ENCODE measurements at places on chromosomes 2 and 18.

GRCh38 chr2:187658952-187659525 lies 104.8 kb upstream of the TFPI start:
- no peak for DNase-seq

GRCh38 chr2:71545572-71546274 lies 92.4 kb downstream of the DYSF start:
- peak; percentile 6 for DNase-seq

- DNase-seq: no peak
Observed at GRCh38 chr2:239155806-239156480, 244.9 kb downstream of the HDAC4 start.

DNA sequence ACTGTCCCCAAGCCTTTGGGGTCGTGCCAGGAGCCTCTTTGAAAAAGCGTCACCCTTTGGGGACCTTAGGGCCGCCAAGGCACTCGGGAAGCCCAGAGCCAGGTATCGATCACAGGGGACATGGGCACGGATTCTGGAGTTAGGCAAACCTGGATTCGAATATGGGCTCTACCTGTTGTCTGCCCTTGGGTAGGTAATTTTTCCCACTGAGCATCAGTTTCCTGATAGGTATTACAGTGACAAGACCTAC lies 9.3 kb downstream of the TMEM198 start:
- DNase-seq: no peak

- DNase-seq: no peak
Observed at GRCh38 chr2:157367704-157368103, 42.1 kb upstream of the ERMN start.

GRCh38 chr2:107627164-107627563 lies 199.5 kb upstream of the RGPD4 start:
- no peak for DNase-seq

- DNase-seq: no peak
Observed at GRCh38 chr2:175383286-175383685, 201.8 kb upstream of the ATP5MC3 start.

DNA sequence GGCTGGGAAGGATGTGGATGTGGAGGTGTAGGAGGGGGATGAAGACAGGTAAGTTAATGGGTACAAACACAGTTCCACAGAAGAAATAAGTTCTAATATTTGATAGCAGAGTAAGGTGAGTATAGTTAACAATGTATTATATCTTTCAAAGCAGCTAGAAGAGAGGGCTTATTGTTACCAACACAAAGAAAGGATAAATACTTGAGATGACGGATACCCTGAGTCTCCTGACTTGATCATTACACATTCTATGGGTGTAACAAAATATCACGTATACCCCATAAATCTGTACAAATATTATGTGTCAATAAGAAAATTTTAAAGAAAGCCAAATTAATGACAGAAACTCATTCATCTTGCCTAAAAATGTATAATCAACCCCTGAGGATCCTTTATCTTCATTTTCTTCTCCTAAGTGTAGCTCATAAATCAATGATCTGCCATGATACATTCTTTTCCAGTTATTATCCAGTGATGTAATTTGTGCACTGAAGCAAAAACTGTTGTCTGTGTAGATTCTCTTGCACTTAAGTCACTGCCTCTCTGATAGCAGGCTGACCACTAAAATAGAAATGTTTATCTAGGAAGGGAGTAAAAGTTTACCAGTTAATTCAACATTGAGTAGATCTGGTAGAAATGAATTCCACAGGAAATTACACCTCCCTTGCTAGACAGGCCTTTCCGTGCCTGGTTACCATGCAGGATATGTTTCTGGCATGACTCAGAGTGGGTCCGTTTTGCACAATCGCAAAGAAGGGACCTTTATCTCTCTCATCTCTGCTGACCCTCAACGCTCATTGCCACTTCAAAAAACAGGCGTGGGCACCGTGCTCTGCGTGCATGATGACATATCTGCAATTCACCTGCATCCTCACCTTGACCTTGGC lies 249.7 kb upstream of the NCKAP5 start:
- DNase-seq: no peak

DNA sequence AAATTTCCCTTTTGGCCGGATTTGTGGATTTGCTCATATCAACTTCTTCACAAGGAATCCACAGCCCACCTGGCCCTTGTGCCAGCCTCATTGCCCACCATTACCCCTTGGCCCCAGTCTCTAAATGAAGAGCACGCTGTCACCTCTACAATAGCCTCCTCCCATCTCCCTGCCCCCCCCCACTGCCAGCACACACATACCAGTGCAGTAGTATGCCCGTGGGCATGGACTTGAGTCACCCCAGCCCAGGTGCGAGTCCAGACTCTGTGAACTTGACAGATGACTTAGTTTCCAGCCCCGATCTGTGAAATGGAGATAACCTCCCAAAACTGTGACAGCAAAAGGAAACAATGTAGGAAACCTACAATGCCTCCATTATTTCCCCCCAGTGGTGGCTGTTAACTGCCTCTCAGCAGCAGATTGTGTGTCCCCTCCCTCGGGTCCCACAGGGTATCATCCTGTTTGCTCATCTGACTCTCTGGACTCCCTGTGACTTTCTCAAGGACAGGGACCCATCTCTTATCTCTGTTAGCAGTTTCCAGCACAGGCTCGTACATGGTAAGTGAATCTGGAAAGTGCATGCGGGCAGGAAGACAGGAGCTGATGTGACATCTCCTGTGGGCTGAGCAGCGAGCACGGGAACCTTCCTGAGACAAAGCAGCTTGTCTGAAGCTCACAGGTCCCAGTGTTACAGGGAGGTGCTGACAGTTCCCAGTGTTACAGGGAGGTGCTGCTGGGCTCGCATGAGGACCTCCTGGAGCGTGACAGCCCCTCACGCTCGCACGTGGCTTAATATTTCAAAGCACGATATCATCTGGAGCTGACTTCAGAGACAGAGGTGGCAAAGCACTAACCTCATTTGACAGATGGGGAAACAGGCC lies 4.2 kb upstream of the TMEM185B start:
- no peak for DNase-seq

DNA sequence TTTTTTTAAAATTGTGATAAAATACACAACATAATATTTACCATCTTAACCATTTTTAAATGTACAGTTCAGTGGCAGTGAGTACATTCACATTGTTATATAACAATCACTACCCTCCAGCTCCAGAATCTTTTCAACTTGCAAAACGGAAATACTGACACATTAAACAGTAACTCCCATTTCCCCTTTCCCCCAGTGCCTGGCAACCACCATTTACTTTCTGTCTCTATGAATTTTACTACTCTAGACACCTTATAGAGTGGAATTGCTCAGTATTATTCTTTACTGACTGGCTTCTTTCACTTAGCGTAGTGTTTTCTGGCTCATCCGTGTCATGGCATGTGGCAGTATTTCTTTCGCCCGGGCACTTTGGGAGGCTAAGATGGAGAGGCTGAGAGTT lies 32.6 kb downstream of the FASTKD2 start:
- peak; percentile 64 for DNase-seq

GRCh38 chr2:158060835-158061435 lies 40.7 kb upstream of the UPP2 start:
- no peak for DNase-seq

GRCh38 chr2:236633219-236633570 lies 63.6 kb downstream of the ACKR3 start:
- no peak for DNase-seq

DNA sequence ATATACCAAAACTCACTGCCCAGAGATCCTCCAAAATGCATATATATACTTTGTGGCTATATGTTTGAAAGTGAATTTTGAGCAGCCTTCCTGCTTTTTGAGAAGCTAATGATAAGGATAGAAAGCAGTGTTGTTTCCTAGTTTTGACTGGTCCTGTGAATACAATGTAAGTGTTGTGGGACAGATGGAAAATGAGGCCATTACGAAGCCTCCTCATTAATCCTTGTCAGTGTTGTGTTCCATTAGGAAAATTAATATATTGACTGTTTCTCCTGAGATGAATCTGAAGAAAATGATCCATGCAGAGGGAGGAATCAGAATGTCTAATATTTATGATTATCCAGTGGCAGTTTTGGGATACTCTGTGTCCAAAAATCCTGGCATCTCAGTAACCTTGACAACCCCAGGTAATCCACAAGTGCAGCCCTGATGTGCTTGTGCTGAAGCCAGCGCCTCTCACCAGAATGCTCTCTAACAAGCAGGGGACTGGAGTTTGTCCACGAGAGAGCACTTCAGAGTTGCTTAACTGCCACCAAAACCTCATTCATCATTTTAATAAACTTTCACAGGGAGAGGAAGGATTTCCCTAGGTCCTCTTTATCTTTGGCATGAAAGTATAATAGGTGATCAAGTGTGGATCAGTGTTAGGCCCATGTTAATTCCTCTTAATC lies 418.6 kb downstream of the CMPK2 start:
- DNase-seq: no peak

DNA sequence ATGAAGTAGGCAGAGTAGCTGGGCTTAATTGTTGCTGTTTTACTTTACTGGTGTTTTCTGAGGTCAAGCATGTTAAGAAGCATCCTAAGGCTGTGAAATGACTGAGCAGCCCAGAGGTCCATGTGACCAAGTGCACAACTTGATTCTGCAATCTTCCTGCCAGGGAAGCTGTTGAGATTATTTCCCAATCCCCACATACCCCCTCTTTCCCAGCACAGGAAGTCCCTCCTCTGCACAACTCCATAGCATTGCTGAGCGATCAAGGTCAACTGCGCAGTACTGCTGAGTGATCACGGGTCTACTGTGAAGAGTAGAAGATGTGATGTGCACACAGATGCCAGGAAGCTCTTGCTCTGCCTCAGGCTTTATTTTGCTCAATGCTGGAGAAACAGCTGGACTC lies 105.8 kb downstream of the GALNT14 start:
- DNase-seq: no peak

DNA sequence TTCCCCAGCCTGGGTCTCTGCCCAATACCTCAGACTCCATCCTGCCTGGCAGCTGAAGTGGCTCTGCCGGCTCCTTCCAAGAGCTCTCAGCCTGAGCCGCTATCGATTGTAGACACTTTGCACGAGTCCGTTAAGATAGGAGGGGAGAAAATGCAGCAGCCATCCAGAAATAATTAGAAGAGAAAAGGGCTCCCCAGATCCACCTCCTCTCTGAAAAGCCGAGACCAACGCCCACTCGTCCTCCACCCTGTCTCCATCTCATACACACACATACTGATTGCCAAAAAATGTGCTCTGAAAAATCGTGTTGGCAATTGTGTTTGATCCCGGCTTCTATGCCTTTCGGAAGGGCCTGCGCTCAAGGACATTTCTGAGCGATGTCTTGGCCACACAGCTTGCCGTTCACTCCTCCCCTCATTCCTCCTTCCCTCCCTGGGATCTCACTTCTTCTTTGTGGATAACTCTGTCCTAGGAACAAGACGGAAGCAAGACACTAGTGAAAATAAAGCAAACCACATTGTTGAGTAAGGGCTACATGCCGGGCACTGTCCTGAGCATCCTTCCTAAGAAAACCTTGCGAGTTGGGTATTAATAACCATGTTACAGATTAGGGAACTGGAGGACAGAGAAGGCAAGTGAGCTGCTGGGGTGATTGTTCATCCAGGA lies 372.8 kb upstream of the MYT1L start:
- no peak for DNase-seq

DNA sequence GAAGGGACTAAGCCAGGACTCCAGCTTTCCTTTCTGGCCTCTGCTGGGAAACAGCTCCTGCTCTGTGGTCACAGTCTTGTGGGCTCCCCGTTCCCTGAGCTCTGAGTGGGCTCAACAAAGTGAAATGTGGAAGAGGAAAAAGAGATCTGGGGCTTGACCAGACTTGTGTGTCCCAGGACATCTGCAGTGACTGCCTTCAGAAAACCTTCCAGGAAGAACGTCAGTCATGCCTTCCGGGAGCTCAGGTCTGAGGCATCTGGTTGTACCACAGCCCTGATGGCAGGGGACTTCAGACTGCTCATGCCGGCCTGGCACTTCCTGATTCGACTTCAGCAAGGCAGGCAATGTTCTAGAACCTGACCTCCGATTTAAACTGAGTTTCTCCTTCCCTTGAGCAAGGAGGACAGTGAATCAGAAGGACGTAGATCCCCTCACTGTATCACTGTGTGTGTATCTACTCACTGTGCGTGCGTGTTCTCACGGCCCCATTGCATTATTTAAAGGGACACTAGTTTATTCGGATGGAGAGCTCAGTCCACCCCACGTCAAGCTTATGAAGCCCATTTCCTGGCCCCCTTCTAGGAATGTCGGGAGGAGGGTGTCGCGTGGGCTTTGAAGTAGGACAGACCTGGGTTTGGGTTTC lies 548 bp upstream of the FBLN7 start:
- DNase-seq: no peak

DNA sequence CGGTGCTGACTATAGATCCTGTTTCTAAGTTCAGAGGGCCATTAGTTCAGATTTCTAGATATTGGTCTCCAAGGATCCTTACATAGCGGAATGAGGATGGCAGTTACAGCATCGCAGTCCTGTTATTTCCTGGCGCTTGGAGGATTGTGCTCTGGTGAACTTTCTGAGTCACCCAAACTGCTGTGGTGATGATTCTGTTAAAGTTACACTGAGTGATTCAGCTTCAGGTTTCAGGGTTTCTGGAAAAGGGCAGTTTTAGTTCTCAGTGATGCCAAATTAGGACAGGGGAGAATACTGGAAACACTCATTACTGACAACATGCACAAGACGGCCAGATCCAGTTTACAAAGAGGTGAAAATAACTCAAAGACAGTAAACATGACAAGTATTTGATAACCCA lies 52.1 kb upstream of the ANKRD62 start:
- DNase-seq: no peak

DNA sequence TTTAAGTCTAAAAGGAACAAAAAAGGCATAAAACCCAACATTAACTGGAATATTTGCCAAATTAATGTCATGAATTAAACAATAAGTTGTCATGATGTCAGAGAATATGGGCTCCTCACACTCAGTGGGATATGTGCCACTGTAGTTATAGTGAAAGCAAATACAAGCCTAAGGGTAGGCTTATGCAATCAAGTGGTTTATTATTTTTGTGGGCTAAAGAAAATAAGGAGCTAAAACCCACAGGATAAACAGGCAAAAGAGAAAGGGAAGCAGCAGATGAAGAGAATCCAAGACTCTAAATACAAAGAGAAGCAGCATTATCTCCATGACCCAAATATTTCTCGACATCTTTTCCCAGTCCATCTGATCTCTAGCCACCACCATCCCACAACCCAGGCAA lies 17.5 kb downstream of the YWHAQ start:
- DNase-seq: peak; percentile 26

- DNase-seq: no peak
Observed at GRCh38 chr18:34872066-34872465, 162.0 kb downstream of the DTNA start.

- no peak for DNase-seq
Observed at GRCh38 chr18:6476190-6476589, 61.5 kb upstream of the L3MBTL4 start.

DNA sequence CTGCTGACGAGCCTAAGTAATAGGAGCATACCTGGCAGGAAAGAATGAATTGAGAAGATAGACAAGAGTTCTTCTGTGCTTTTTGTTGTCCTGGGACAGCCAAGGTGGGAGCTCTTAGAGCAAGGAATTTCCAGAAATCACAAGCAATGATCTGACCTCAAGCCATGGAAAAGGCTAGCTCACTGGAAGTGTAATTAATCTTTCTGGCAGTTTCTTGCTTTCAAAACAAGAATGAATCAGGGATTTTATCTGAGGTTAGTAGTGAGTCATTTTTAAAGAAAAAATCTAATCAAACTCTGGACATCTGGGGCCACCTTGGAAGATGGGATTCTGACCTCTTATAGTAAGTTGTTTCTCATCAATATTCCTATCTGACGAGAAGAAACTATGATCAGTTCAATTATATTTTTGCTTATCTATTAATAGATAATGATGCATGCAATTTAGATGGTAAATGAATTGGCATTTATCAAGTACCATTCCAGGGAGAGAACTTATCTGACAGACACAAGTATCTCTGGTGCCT lies 98.0 kb downstream of the ADCYAP1 start:
- no peak for DNase-seq
